Endothelial cell of umbilical vein (primary cell): ENCODE measurements at places on chromosomes 7 and 10.

DNA sequence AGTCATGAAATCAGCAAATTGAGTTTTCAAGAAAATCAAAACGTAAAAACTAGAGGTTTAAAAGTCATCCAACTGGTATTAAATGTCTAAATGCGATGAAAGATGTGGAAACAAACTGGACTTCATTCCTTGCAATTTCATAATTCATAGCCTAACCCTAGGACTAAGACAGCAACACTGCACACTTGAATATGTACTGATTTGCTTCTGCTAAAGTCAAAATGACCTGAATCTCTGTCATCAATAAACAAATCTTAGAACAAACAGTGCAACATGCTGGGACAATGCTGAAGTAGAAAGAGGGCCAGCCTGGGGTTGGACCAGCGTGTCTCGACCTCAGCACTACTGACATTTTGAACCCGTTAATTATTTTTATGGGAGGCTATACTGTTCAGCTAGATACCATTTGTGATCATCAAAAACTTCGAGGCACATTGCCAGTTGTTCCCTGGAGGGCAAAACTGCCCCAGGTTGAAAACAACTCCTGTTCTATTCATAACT lies 47.1 kb downstream of the MYOF start:
- no peak overlapping the region for H3K4me3 ChIP-seq
- H3K36me3 ChIP-seq: peaks cover 5% of the 10 kb centered on the region
- peak overlapping the region; percentile 100 for H3K27ac ChIP-seq
- H3K4me1 ChIP-seq: peaks cover 50% of the 10 kb centered on the region
- H3K27me3 ChIP-seq: no peaks in the 10 kb centered on the region

DNA sequence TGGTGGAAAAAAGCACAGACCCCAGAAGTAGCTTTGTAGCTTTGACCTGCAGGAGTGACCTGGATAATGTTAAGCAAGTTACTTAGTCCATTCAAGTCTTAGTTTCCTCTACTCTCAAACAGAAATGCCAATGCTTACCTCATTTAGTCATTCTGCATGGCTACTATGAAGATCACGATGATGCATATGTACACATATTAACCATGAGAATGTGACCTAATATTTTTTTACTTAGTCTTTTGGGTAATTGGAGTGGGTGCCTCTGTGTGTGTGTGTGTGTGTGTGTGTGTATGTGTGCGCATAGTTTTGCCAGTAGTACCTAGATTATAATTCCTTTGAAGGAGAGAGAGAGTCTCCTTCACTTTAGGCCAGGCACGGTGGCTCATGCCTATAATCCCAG lies 95.8 kb downstream of the NRP1 start:
- no peaks in the 10 kb centered on the region for H3K27me3 ChIP-seq
- no peak for DNase-seq
- peaks cover 9% of the 10 kb centered on the region for H3K36me3 ChIP-seq
- peaks cover 35% of the 10 kb centered on the region for H3K4me1 ChIP-seq
- H3K27ac ChIP-seq: no peak overlapping the region
- no peak overlapping the region for H3K4me3 ChIP-seq

- H3K4me1 ChIP-seq: no peaks in the 10 kb centered on the region
- no peaks in the 10 kb centered on the region for H3K27me3 ChIP-seq
- DNase-seq: no peak
- no peak overlapping the region for H3K4me3 ChIP-seq
- no peaks in the 10 kb centered on the region for H3K36me3 ChIP-seq
Observed at GRCh38 chr7:26006426-26006825, 145.6 kb upstream of the NFE2L3 start.

DNA sequence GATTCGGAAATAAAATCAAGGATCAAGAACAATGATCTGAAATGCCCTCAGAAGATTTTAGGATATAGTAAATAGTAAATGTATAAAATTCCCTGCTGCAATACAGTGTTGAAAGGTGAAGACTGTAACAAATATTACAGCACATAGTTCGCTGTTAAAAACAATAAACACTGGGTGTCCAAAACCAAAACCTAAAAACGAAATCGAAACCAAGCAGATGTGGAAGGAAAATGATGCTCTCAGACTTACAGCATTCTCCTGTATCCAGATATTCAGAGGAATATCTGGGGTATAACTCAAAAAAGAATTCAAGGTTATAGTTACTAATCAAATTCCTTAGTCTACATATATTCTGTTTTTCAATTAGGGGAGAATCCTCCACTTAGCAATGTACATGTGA lies 708.1 kb upstream of the PCDH15 start:
- H3K27me3 ChIP-seq: no peaks in the 10 kb centered on the region
- H3K27ac ChIP-seq: no peak overlapping the region
- no peak for DNase-seq
- H3K36me3 ChIP-seq: no peaks in the 10 kb centered on the region

DNA sequence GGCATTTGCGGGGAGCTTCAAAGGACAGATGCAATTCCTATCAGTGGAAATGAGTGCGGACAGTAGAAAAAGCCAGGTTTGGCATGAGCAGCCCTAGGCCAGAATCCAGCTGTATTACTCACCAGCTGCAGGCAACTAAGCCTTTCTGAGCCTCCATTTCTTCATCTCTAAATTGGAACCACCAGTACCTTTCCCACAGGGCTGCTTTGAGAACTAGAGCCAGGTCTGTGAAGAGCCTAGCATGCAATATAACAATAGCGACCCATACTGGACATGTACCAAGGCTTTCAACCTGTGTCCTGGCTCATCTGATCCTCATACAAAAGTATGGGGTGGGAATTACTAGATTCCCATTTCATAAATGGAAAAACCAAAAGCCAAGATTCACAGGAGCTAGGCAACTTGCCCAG lies 101.0 kb downstream of the GSAP start:
- no peak for DNase-seq
- no peaks in the 10 kb centered on the region for H3K36me3 ChIP-seq
- no peak overlapping the region for H3K4me3 ChIP-seq
- H3K4me1 ChIP-seq: no peaks in the 10 kb centered on the region
- no peaks in the 10 kb centered on the region for H3K27me3 ChIP-seq

DNA sequence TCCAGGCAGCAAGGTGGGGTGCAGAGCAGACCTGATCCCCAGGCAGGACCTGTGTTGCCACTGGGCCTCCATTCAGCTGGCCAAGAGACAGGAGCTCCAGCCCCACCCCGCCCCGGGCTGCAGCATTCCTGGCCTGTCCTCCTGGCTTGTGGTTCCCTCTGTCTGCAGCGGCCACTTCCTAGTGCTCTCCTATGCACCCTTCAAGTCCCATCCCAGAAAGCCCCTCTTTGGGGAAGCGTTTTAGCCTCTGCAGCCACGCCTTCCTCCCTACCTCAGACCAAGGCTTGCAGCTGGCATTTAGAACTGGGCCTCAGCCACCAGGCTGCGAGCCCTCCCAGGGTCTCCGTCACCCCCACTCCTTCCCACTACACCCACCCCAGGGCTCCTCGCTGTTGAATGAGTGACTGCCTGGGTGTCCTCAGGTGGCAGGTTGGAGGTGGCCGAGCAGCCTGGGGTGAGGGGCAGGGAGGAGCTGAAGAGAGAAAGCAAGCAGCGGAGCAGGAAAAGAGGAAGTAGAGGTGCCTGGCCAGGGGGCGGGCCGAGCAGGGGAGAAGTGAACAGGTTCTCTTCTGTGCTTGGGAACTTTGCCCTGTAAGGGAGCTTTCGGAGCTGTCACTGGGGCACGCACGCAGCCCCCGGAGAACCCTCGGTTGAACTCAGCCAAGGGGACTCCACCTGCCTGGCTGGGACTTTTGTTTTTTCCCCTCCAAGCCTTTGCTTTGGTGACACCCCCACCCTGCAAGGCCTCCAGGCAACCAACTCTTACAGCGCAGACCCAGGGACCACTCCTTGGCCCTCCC lies 109.1 kb upstream of the TNRC18 start:
- no peak for DNase-seq
- H3K27me3 ChIP-seq: no peaks in the 10 kb centered on the region
- no peak overlapping the region for H3K27ac ChIP-seq

- H3K36me3 ChIP-seq: no peaks in the 10 kb centered on the region
- H3K4me3 ChIP-seq: no peak overlapping the region
- no peaks in the 10 kb centered on the region for H3K27me3 ChIP-seq
- H3K27ac ChIP-seq: no peak overlapping the region
Observed at GRCh38 chr10:76231286-76231934, 800.0 kb downstream of the LRMDA start.

DNA sequence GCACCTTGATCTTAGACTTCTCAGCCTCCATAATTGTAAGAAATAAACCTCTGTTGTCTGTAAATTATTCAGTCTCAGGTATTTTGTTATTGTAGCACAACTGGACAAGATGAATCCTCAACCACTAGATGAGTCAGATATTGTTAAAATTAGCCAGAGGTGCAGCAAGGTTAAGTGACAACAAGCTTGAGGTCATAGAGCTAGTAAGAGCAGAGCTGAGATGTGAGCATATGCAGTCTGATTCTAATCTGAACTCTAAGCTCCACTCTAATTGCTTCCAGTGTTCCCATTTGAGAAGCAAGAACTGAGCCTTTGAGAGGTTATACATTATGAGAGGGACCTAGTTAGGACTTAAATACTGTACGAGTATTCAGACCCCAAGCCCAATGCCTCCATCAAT lies 93.1 kb downstream of the FZD1 start:
- no peaks in the 10 kb centered on the region for H3K4me1 ChIP-seq
- no peak overlapping the region for H3K4me3 ChIP-seq
- no peak for DNase-seq
- H3K36me3 ChIP-seq: no peaks in the 10 kb centered on the region
- H3K27me3 ChIP-seq: no peaks in the 10 kb centered on the region

DNA sequence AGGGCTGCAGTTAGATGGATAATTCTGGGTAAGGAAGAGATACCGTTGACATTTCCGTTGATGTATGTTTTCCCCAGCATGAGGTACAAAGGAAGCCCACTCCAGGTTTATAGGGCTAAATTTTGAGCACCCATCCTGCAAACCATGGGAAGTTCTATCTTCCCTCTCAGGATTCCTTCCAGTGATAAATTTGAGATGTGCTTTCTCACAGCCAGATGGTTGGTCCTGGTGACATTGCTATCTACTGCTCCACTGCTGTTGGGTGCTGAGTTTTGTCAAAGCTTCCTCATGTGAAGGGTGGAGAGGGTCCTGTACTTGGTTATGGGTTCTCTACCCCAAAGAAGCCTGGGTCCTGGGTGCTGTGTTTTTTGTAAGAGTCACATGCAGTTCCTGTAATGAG lies 57.4 kb downstream of the CXCL12 start:
- H3K4me3 ChIP-seq: no peak overlapping the region
- H3K4me1 ChIP-seq: no peaks in the 10 kb centered on the region
- no peaks in the 10 kb centered on the region for H3K36me3 ChIP-seq
- no peak for DNase-seq
- H3K27me3 ChIP-seq: no peaks in the 10 kb centered on the region

- no peaks in the 10 kb centered on the region for H3K4me1 ChIP-seq
- no peak overlapping the region for H3K27ac ChIP-seq
- no peak overlapping the region for H3K4me3 ChIP-seq
Observed at GRCh38 chr7:27435461-27435860, 192.9 kb downstream of the EVX1 start.
